ENCODE measurements at places on chromosomes 11 and 22.
A peak's percentile ranks its signal among the peaks of the same experiment; 100 is the strongest.

DNA sequence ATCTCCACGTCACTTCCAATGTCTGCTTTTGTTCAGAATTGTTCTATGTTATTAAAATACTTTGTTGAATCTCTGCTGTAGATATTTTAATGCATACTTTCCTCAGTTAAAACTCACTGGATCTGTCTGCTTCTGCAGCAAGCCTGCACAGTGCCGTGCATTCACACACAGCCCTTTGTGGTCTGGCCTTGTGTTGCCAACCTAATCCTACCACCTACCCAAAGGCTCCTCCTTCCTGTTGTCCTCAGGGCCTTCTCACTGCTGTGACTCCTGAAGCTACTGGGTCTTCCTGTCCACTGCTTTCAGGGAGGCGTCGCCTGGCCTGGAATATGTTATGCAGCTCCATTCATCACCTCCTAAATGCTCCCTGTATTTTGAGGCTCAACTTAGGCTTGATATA lies 67.0 kb downstream of the PPP6R3 start:
- DNase-seq = no peak

DNA sequence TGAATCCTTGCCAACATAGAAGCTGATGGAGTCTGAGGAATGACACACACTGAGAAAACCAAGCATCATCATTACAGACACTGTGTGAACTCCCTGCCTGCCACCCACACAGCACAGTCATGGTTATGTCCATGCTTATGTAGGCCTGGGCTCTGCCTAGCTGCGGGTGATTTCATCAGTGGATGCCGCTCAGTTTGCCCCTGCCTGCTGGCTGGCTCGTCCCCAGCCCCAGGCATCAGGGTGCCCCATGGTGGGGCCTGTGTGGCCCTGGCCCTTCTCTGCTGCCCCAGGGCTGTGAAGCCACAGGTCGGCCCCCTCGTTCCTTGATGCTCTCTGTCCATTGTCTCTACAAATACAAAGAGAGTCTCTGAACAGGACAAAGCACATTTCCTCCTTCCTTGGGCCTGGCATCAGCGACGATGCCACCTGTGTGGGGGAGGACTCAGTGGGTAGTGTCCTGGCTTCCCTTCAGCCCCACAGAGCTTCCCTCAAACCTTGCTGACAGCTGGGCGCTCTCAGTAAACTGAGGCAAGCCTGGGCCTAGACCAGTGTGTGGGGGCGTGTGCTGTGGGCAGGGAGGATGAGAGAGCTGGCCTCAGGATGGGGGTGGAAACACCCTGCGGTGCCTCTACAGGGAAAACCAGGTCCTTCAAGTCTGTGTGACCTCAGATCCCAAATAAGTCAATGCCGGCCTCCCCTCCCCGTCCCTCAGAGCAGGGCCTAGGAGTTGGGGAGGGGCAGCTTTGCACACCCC lies 20.0 kb upstream of the TUB start:
- no peak for DNase-seq

- DNase-seq = no peak
These were observed 125.8 kb downstream of the MICAL2 start for GRCh38 chr11:12235947-12236743.

DNA sequence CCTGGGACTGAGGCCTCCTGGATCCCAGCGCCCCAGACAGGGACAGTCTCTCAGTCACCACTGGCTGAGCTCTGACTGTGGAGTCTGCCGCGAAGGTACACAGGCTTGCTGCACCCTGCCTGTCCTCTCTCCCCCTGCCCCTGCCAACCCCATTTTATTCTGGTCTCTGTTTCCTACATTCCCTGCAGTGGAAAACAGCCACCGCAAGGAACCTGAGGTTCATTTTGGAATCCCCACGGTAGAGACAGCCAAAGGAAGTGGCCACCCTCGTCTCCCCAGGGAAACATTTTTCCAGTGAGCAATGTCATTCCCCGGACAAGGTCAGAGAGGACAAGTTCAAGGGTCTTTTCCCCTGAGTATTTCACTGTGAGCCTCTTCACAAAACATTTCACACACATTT lies 56.6 kb downstream of the FBXO7 start:
- no peak for DNase-seq

DNA sequence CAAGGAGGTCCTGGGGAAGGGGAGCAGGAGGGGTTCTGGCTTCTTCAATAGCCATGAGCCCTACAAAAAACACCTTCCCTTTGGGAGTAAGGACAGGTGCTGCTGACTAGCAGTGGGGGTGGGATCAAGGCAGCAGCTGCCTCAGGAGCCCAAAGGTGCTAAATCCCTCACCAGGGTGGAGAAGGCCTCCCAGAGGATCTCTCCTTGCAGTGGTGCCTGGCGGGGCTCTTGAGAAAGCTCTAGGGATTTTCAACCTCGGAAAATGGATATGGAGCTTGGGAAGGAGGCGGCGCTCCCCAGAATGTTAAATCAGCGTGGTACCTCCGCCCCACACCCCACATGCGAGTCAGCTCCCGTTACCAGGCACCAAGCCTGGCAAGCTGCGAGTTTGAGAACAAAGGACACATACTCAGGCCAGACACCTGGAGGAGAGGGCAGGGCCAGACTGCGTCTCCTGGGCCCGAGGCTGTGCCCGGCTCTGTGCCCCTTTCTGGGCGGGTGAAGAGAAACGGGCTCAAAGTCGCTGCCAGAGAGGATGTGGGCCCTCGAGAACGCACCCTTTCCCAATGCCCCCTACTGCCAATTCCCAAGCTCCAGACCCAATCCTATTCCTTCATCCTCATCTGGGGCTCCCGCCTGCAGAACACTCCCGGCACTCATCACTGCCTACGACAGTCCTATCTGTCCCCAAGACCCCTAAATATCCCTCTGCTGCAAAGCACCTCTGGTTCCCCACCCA lies 139.0 kb downstream of the BRD1 start:
- DNase-seq = peak; percentile 22

GRCh38 chr11:96091476-96091875 lies 167.6 kb upstream of the MTMR2 start:
- DNase-seq = no peak

DNA sequence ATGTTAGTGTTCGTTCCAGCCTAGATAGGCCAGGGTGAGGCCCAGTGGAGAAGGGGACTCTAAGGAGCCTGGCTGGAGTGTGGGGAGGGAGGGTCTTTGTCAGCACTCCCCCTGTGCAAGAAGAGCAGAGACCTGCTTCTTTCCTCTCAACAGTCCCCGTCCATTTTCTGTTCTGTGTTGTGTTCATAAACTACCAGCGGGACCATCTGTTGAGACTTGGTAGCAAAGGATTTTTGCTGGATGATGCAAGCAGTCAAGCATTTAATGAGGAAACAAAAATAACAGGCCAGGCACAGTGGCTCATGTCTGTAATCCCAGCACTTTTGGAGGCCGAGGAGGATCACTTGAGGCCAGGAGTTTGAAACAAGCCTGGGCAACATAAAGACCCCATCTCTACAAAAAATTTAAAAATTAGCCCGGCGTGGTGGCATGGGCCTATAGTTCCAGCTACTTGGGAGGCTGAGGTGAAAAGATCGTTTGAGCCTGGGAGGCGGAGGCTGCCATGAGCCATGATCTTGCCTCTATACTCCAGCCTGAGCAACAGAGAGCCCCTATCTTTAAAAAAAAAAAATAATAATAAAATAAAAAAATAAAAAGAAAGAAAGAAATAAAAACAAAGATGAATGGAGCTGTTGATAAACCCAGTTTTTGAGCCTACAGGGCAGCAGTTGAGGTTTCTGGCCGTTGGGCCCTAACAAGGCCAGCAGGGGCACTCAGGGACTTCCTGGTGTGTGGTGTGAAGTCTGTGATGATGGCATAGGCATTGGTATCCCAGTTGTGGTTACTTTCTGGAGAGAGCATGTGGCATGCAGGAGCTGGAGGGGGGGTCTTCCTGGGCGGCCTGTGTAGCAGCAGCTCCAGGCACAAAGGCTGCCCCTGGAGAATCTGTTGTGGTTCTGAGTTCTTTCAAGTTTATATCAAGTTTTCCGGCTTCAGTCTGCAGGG lies 1.7 kb upstream of the TXNRD2 start:
- DNase-seq = peak; percentile 35

DNA sequence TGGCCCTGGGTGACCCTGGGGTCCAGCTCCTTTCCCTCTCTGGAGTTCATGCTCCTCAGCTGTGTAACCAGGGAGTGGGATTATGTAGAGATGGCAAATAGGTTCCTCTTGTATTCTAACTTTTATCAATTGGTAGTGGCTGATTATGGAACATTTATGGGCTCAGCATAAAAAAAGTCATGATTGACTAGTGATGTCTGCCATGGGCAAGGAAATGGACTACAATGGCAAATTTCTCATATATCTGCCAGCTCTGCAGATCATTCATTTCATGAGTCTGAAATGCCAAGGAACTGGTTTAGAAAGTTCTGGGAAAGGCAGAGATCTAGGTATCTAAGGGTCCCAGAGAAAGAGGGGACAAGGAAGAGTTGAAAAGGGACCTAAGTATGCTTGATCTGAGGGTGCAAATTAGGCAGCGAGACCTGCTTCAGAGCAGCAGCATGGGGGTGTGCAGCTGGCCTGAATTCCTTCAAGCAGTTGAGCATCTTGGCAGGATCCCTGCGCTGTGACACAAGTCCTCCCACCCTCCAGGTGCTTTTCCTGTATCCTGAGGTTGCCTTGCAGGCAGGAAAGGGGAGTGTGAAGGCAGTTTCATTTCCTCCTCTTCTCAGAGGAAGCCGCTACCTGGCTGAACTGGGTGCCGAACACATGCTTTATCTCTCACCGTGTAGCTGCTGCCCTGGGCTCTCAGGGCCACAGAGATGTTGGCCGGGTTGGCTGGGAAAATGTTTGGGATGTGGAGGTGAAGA lies 10.4 kb downstream of the SLC15A3 start:
- DNase-seq = no peak

- no peak for DNase-seq
These were observed 2.2 kb downstream of the LMF2 start for GRCh38 chr22:50505276-50505775.

GRCh38 chr11:114571712-114572111 lies 12.0 kb upstream of the NXPE1 start:
- peak; percentile 39 for DNase-seq

DNA sequence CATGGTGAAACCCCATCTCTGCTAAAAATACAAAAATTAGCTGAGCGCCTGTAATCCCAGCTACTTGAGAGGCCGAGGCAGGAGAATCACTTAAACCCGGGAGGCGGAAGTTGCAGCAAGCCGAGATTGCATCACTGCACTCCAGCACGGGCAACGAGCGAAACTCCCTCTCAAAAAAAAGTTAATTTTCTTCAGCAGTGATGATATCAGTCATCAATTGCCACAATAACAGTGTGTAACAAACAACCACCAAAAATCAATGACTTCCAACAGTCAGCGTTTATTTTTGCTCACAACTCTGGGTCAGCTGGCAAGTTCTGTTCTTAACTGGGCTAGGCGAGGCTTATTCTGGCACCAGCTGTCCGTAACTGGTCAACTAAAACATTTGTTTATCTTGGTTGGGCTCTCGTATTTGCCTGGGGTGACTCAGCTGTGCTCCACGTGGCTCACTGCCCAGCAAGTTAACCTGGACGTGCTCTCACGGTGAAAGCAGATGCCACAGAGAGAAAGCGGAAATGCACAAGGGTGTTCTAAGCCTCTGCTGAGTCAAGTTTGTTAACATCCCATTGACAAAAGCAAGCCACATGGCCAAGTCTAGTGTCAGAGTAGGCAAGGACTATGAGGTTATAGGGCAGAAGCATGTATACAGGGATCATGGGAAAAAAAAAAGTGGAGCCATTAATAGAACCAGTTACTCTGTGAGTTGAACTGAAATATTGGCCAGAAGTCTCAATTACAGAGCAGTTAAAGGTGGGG lies 52.1 kb downstream of the LHFPL7 start:
- DNase-seq = no peak

DNA sequence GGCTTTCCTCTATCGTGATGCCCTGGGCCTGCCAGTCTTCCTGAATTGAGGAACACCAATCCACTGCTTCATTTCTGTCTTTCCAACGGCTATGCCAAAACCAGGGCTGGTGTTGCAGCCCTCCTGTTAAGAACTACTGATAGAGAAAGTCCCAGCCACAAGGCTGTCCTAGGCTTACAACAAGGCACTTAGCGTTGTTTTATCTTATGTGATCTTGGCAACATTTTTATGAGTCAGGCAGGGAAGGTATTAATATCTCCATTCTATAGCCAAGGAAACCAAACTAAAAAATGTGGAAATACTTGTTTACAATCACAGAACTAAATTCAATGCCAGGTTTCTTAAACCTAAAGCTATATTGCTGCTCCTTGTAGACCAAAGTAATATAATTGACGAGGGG lies 89.9 kb upstream of the AMOTL1 start:
- DNase-seq = no peak

- DNase-seq = no peak
These were observed 33.5 kb downstream of the THAP12 start for GRCh38 chr11:76347466-76347865.

Data from H9 (cell line).